Frontal cortex (tissue), 4 donors: ENCODE measurements at places on chromosomes 5 and 9.

- DNase-seq, result no peak
Measured at GRCh38 chr5:121982146-121982892, 20.5 kb downstream of the SRFBP1 start.

DNA sequence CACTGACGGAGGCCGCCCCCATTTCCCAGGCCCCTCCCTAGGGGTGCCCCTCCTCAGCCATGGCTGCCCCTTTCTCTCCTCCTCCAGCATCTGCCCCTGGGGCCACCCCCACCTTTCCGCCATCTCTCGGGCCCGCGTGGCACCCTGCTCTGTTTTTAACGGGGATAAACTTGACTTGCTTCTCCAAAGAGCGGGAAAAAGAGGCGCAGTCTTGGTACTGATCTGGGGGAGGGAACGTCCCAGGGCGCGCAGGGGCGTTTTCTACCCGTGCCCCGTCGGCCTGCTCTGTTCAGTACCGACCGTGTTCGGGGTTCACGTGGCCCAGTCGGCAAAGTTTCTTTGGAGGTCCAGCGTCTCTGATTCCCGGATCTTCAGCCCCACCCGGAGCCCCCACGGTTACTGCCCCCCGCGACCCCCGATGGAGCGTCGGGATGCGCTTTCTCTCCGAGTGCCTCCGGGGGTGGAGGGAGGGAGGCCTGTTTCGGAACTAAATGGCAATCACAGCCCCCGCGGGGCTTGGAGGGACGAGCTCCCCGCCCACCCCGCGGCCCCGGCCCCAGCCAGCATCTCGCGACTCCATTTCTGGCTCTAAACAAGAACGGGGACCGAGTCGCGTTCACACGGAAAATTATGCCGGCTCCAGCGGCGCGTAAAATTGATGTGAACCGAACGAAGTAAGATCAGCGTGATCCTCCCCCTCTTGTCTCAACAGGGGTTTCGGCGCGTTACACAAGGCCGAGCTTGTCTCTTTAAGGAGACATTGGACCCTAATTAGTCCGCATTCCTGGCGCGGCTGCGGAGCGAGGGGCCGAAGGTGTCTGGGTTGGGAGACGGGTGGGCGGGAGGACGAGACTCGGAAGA lies 1.1 kb upstream of the TLE4 start:
- DNase-seq, result no peak

- DNase-seq, result no peak
Measured at GRCh38 chr5:67156976-67157583, 39.5 kb downstream of the CD180 start.

DNA sequence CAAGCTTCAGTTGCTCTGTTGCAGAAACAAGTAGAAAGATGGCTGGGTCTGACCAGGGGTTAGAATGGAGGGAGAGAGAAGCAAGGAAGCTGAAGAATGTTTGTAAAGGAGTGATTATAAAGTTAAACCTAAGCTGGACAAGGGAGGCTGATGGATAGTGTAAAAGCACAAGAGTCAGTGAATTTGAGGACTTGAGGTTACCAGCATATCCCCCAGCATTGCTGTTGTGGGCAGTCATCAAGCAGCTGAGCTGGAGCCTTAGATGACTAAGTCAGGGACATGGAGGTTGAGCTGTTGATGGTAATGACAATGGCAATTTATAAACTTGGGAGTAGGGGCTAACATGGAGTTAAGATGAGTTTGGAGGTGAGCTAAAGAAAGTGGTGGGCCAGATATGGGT lies 131.5 kb downstream of the ERCC6L2 start:
- no peak for DNase-seq

- DNase-seq, result no peak
Measured at GRCh38 chr5:35477911-35478310, 139.8 kb upstream of the SPEF2 start.

GRCh38 chr9:38229504-38230155 lies 160.6 kb upstream of the SHB start:
- no peak for DNase-seq

GRCh38 chr5:100708645-100709171 lies 173.5 kb downstream of the FAM174A start:
- DNase-seq, result no peak

- DNase-seq, result no peak
Measured at GRCh38 chr9:114837923-114838322, 32.1 kb upstream of the TNFSF15 start.

GRCh38 chr9:132982458-132982857 lies 4.0 kb downstream of the GFI1B start:
- DNase-seq, result no peak

- DNase-seq, result no peak
Measured at GRCh38 chr5:143001764-143002351, 231.7 kb downstream of the ARHGAP26 start.

GRCh38 chr5:151496041-151496484 lies 48.7 kb downstream of the SLC36A1 start:
- no peak for DNase-seq

DNA sequence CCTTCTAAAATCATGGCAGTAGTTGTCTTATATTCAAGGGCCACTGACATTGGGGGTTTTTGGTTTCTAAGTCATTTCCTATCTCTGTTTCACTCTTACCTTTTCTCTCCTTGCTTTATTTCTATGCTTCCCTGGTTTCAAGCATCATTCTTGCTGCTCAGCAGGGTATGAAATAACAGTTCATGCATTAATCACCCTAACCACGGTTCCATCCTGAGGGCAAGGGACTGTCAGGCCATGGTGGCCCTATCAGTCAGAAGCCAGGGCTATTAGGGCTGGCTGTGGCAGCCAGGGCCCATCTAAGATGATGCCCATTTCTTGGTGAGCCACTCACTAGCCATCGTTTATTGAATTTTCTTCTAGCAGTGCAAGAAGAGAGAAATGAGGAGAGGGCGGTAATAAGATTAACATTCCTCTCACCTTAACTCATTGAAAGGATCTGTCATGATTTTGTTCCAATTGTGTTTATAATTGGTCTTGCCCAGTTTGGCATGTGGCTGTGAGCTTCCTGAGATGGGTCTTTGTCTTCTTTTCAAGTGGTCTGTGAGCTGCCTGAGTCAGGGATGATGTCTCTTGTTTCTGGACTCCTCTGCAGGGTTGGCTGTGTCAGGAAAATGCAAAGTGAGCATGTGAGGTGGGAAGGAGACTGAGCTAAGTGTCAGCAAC lies 45.2 kb downstream of the CYSTM1 start:
- DNase-seq, result no peak

- no peak for DNase-seq
Measured at GRCh38 chr9:34663303-34663605, 797 bp upstream of the CCL27 start.

GRCh38 chr5:180095545-180095944 lies 24.0 kb upstream of the RNF130 start:
- no peak for DNase-seq

DNA sequence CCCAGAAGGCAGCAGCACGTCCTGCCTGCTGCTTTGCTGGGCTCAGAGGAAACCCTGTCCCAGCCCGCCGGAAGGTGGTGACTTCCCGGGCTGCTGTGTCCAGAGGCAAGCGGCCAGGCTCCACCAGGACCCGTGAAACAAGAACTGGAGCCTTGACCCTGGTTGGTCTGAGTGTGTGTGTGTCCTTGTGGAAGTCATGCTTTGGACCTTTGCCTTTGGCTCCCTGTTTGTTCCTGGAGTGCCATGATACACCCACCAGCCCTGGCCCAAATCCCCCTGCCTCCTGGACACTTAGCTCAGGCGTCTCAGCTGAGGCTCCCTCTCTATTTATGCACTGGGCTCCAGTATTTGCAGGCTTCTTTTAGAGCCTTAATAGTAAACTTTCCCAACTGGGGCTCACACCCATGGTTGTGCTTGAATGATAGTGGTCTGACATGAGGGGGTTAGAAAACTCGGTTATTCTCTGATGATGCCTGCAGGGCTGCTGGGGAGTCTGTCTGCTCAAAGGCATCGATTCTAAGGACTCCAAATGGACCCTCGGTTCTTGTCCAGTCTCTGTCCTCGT lies 72.2 kb downstream of the C9orf50 start:
- DNase-seq, result no peak

DNA sequence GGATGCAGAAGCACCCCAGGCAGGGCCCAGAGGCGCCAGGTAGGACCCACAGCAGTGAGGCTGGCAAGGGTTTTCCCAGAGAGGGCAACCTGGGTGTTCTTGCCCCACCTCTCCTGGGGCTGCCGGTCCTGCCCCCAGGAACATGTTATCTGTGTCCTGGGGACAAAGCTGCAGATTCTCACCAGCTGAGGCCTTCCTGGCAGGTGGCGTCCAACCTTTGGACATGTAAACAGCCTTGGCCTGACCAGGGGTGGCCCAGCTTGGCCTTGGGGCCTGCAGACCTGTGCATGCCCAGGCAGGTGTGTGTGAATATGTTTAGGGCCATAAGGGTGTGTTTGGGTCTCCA lies 101.8 kb upstream of the LARP1 start:
- DNase-seq, result no peak

- DNase-seq, result no peak
Measured at GRCh38 chr9:76744336-76744735, 19.9 kb upstream of the PCA3 start.

DNA sequence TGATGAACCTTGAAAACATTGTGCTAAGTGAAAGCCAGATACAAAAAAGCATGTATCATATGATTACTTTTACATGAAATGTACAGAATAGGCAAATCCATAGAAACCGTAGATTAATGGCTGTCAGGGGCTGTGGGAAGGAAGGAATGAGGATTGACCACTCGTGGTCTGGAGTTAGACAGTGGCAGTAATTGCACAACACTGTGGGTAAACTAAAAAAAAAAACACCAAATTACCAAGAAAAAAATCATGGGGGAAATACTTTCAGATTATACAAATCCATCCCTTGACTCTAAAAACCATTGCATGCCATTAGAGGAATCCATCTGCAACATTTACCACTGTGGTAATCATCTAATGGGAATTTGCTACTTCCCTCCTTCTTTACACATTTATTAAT lies 140.0 kb downstream of the SIL1 start:
- no peak for DNase-seq

GRCh38 chr5:143758750-143759149 lies 53.2 kb upstream of the HMHB1 start:
- no peak for DNase-seq

DNA sequence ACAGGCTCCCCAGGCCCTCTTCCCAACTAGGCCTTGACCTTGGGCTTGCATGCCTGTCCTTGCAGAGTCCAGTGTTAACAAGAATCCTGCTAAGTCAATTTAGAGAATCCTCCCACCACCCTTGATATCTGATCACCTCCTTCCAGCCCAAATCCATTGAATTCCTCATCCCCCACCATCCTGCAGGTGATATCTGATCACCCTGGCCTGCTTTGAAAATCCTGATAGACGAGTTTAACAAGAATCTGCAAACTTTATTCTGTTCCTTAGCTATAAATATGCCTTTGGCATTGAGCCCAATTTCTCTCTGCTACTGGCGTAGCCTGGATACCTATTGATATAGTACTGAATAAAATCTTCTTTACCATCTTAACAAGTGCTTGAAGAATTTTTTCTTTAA lies 125.5 kb downstream of the DIRAS2 start:
- DNase-seq, result no peak

DNA sequence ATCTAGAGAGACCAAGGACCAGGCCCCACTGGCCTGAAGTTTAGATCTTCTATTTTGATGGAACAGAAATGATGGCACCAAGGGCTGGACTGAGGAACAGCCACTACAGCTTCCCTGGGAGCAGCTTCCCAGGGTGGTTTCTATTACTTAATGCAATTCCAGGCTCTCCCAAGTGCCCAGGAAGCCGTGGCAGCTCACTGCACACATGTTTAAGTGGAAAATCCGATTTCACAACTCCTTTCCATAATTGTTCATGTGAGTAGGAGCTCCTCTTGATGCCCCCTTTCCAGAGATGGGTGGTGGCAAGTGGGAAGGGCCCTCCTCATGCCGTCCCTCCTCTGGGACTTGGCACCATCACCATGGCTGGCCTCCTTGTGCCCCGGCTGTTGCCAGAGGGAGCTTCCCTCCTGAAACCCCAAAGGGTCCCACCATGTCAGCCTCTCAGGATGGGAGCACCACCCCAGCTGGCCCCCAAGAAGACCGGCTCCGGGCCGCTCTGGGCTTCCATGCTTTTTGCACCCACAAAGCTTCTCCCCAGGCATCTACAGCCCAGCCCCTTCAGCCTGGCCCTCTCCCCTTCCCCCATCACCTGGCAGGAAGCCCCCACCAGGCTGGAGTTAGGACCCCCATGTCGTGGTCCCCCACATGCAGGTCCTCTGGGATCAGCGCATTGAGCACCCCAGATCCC lies 9.1 kb upstream of the UBAC1 start:
- no peak for DNase-seq

DNA sequence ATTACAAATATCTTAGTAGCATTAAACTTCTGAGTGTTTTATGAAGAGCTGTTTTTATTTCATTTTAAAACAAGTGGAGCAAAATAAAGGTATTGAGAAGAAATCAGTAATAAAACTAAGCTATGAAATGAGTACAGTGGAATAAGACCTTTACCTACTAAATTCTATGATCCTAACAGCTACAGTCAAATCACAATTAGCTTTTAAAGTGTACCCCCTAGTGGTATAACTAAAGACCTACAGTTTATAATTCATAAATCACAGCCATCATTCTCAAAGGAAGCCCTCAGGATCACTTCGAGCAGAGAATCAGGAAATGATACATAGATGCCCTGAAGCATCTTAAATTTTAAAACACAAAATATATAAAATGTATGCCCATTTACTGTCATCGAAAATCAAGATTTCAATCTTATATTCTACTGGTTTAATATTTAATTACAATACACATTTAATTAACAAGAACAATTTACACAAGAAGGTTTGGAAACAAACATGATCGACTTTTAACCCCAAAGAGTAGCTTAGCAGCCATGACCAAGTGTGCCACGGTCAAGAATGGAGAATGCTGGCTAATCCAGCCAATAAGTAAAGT lies 12.3 kb downstream of the CCNH start:
- DNase-seq, result peak; percentile 18
